ENCODE measurements at places on chromosomes 16 and 17. TPM values are rescaled to one million over a fixed set of nuclear protein-coding genes. Genes with fewer than 3 reads are reported as not detected.

Gene HIGD1B
- total RNA-seq = not detected

DNA sequence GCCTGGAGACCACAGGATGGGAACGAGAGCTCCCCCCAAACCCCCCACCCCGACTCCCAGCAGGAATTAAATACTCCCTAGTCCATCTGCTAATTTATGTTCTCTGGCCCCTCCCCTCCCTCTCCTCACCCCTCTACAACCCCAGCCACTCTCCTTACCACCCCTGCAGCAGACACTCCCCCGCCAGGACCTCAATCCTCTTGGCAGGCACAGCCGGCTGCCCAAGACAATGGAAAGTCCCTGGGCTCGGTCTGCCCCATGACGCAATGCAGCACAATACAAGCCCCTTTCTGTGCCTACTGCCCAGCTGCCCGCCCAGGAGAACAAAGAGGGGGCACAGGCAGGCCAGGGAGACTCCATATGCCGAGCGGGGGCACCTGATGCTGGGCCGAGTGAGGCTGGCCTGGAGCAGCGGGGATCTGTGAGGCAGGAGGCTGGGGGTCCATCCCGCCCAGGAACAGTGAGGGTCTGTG, 30.3 kb upstream of the CDC42EP4 start:
- peak; percentile 96 for DNase-seq

Gene HSD3B7
- total RNA-seq = 33.8 TPM

DNA sequence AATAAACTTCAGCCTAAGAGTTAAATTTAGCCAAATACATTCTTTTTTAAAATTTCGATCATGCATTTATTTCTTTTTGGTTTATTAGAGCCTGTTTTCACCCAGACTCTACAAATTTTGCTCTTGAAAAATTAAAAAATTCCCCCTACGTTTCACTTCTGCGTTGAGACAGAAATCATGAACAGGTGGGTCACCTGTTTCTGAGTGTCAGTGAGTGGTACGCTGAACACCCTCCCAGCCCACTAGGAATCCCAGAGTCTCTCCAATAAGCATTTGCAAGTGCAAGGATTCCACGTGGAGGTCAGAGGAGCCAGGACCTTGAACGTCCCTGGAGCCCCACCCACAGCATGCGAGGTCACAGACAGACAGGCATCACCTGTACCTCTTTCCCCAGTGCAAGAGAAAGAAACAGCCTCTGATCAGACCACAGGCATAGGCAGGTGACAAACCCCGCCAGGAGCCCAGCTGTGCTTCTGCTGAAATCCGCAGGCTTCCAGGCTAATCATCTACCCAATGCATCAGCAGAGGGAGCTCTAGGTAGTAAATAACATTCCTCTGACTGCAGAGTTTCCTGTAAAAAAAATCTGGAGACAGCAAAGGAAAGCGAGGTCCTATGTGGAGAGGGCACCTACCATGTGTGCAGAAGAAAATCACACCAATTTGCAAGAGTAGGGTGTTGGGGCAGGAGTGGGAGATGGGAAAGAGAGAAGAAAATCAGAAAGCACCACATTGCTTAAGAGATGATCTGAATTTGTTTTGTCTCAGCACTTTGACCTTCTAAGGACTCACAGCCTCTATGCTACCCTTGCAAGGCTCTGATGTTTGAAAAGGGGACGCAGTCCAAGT, 5.9 kb upstream of the XYLT1 start:
- DNase-seq = no peak

- DNase-seq = no peak
These were observed 3.5 kb downstream of the SLC7A6 start for GRCh38 chr16:68267612-68268405.

Gene TNP2
- not detected for total RNA-seq

- peak; percentile 89 for DNase-seq
These were observed 17.3 kb downstream of the MPHOSPH6 start for GRCh38 chr16:82152641-82153112.

GRCh38 chr17:38667787-38668122, 7.0 kb downstream of the EPOP start:
- no peak for DNase-seq

Gene CACNG1
- total RNA-seq = not detected

Gene C16orf54
- total RNA-seq = not detected

Gene TBKBP1
- total RNA-seq = 5.5 TPM
